CD4-positive, alpha-beta T cell (primary cell): ENCODE measurements at places on chromosomes 4 and X. TPM values are rescaled to one million over a fixed set of nuclear protein-coding genes. Genes with fewer than 3 reads are reported as not detected.

CLCN4 gene
- total RNA-seq, result not detected

VGLL1 gene
- not detected for total RNA-seq

MAGEA9B gene
- total RNA-seq, result not detected

UFSP2 gene
- 16.6 TPM for total RNA-seq

FAM9B gene
- not detected for total RNA-seq

FAM184B gene
- not detected for total RNA-seq

CSAG2 gene
- total RNA-seq, result not detected

CDX4 gene
- total RNA-seq, result not detected

GNPDA2 gene
- total RNA-seq, result 9.0 TPM

EFHC2 gene
- total RNA-seq, result 2.7 TPM

ASMT gene
- 0.50 TPM for total RNA-seq

SPATA18 gene
- not detected for total RNA-seq

CT83 gene
- total RNA-seq, result not detected

WAS gene
- total RNA-seq, result 67.4 TPM

MAOA gene
- not detected for total RNA-seq

TEX11 gene
- not detected for total RNA-seq

FAM133A gene
- total RNA-seq, result not detected

PDHA1 gene
- total RNA-seq, result 95.8 TPM

RXFP1 gene
- not detected for total RNA-seq

THOC2 gene
- 62.8 TPM for total RNA-seq

RRH gene
- total RNA-seq, result not detected
